T-helper 22 cell (primary cell): ENCODE measurements at places on chromosomes 1 and 21.

DNA sequence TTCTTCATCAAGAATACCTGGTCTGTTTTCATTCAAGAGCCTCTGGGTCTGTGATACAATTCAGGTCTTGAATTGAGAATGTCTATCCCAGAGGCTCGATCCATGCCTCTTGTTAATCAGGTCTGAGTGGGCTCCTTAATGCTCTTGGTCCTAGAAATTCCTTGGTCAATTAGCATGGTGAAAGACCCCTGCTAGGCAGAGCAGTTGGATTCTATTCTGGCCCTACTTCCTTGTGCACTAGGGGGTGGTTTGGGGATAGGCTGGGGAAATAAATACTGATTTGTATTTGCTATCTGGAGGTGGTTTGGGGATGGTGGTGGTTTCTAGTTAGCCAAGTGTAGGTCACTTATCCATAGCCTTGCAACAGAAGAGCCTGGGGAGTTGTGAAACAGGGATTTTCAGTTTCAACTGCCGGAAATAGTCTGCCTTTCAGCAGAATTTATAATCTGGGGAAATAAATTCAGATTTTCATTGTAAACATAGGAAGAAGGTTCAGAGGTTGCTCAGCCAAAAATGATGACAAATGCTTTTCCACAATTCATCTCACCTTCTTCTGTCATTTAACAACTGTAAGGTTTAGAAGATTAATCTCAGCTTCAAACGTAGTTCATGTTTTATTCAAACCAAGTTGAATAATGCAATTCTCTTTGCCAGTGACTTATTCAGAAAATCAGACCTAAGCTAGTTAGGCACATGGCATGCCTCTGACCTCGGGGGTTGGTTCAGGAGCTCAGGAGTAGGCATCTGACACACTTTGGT lies 22.2 kb upstream of the SCAF4 start:
- no peak for DNase-seq

- no peak for DNase-seq
Measured at GRCh38 chr1:237228421-237228820, 186.4 kb downstream of the RYR2 start.

GRCh38 chr1:22329148-22329515 lies 122.5 kb upstream of the ZBTB40 start:
- no peak for DNase-seq

DNA sequence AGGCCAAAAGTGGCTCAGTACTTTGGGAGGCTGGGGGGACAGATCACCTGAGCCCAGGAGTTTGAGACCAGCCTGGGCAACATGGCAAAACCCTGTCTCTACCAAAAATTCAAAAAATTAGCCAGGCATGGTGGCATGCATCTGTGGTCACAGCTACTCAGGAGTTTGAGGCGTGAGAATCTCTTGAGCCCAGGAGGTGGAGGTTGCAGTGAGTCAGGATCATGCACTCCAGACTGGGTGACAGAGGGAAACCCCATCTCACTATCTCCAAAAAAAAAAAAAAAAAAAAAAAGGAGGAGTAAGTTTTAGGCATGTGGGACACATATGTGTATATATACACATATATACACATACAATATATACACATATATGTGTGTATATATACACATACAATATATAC lies 165.3 kb upstream of the DPYD start:
- DNase-seq: no peak

GRCh38 chr1:5740450-5740849 lies 251.8 kb downstream of the NPHP4 start:
- DNase-seq: no peak

DNA sequence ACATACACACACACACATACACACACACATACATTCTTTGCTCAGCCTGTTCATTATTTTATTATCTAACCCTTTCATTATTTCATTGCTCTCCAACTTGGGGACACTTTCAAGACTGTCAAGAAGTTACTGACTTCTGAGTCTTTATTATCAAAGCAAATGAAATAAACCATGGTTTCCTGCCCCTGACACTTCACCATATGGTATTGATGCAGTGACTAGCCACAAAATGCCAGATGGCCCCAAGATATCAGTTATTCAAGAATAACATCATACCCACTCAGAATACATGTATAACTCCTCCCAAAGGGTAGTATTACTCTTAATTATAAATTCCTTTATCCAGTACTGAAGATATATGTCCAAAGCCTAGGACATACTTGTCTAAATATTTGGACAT lies 197.3 kb downstream of the MRPL39 start:
- no peak for DNase-seq

DNA sequence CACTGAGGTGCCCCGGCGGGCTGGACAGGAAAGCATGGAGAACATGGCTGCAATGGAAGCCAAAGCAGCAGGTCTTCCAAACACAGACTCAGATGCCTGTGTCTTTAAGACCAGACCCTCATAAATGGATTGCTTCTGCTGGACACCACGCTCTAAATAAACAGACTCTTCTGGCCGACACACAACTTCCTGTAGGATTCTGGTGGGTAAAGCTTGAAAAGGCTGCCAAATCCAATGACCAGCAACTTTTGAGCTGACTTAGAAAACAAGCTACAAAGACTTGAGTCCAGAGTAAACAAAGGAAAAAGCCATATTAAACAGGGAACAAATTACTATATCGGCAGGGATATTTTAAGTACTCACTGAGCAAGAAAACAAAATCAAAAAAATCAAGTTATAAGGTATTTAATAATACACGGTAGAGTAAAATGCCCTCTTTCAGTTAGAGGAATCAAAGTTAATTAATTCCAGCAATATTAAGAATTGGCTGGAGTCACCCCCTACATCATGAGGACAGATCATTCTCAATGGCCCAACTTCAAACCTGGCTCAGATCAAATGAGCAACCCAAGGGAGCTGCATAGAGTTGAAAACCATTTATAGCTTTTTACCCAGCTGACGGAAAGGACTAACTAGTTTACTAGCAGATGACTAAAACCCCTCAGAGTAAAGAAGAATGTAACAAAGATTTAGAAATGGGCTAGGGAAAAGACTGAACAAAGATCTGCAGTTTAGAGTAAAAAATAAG lies 102.4 kb downstream of the TGFBR3 start:
- DNase-seq: no peak

DNA sequence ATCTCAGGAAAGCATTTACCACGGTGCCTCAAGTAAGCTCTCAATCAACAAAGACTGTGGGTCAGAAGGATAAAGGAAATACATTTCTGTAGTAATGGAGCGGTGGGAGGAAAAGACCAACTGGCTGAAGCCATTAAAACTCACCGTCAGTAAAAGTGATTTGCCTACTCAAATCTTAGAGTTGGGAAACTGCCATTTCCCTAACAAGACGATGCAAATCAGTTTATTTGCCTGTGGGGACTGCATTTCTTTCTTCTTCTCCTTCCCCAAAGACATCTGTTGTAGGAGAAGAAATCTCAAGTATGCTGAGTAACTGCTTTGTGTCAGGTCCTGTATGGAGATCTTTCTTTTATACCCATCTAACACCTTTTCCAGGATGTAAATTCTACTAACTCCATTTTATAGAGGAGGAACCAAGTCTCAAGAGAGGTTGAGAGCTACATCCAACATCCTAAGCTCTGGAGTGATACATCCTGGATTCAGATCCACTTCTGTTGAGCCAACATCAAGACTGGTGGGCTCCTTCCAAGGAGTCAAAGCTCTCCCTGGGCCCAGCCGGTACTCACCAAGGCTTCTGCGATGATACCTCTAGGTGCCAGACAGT lies 219.3 kb upstream of the FGGY start:
- no peak for DNase-seq
